ENCODE measurements at places on chromosomes 7 and 10.

DNA sequence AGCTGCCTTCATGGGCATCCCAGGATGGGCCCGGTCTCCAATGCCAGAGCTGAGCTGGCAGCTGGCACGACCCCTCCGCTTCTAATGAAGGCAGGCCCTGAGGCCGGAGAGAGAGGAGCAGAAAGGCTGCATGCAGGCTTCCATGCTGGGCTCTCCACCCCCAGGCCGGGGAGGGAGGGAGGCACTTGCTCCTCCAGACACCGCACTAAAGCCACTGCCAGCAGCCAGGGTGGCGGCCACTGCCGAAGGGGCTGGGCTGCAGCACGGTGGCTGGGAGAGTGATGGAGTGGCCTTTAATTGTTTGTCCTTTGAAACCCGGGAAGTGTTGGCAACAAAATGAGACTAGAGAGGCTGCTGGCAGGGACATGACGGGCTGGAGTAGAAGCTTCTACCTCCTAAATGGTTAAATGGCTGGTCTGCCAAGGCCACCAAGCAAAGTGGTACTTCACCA is 236.5 kb downstream of the SKAP2 start:
- no peak for DNase-seq

DNA sequence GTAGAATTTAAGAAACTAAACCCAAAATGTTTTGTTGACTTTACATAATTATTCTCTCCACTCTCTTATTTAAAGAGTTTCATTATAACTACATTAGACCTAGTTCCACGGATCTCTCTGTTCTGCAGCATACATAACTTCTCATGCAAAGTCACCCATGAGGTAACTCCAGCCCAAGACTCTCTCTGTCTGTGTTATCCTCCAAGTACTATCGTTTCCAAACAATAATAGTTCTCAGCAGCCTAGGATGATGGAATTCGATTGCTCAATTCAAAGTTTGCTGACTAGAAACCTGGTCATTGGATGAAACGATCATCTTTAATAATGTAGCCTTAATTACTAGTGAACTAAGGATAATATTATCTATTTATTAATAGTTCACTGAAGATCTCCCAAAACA is 203.1 kb upstream of the PTN start:
- DNase-seq, result no peak

DNA sequence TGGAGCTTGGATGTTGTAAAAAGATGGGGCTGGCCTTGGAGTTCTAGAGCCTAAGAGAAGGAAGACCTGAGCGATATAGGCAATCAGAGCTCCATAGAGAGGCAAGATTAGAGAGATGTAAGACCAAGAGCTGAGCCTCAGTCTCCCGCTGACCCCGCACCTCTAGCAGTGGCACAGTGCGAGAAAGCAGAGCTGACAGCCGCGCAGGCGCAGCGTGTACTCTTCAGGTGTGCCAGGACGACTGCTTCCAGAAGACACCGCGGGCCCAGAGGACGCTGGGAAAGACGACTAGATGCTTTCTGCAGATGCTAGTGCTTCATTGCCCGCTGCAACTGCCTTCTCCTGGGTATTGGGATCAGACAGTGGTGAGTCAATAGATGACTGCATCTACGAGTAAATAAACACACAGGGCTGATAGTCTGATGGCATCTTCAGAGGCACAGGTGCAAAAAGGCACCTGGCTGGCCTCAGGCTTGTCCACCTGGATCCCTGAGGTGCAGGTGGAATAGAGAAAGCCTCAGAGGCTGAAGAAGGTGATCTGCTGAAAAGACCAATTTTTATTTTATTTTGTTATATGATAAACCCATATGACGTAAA is 38.1 kb upstream of the CCDC6 start:
- no peak for DNase-seq

- DNase-seq, result no peak
Measured at GRCh38 chr7:44769776-44770294, 21.2 kb downstream of the ZMIZ2 start.

- DNase-seq, result no peak
Measured at GRCh38 chr10:113639966-113640365, 23.9 kb downstream of the NRAP start.

GRCh38 chr7:38736138-38736537 is 105.0 kb upstream of the AMPH start:
- DNase-seq, result no peak

GRCh38 chr10:106053061-106053460 is 1111.4 kb downstream of the SORCS1 start:
- no peak for DNase-seq

GRCh38 chr7:73977619-73978618 is 50.1 kb upstream of the ELN start:
- DNase-seq, result no peak

DNA sequence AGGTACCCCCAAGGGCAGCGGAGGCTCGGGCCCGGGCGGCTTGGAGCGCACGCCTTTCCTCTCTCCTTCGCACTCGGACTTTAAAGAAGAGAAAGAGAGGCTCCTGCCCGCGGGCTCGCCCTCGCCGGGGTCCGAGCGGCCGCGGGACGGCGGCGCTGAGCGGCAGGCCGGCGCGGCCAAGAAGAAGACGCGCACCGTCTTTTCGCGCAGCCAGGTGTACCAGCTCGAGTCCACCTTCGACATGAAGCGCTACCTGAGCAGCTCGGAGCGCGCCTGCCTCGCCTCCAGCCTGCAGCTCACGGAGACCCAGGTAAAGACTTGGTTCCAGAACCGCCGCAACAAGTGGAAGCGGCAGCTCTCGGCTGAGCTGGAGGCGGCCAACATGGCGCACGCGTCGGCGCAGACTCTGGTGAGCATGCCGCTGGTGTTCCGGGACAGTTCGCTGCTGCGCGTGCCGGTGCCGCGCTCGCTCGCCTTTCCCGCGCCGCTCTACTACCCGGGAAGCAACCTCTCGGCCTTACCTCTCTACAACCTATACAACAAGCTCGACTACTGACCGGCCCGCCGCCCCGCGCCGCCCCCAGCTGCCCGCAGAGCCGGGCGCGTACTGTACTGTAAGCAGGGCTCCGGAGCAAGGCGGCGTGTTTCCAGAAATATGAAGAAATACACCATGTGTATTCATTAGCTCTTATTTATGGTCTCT is 1.8 kb downstream of the HMX2 start:
- DNase-seq, result peak; percentile 57

DNA sequence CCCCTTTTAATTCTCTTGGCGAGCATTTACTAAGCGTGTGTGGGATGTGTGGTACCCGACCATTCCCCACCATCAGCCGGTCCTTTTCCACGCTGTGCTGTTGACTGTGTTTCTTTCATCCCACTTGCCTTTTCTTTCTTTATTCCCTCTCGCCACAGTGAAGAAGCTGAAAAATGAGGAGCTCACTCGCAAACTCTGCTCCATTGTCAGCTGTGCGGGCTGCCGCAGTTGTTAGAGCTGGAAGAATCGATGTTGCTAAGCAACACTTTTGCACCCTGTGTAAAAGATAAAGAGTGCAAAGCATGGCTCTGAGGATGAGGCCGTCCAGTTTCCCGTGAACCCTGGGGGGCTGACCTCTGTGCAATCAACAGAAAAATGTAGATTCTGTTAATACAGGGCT is 203.1 kb upstream of the NEBL start:
- no peak for DNase-seq

DNA sequence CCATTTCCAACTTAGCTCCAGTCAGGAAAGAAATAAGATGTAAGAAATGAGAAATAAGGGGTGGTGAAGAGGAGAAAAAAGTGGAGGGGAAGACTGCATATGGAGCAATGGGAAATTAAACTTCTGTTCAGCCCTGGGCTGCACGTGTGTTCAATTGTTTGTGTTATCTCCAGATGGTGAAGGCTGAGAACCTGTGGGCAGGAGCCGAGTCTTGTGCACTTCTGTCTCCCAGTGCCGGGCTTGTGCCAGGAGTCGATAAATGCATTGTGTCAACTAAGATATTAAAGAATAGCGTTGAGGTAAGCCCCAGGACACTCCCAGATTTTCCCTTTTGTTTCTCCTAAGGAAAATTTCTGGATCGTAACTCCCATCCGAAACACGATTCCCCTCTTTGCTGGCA is 98.2 kb downstream of the PRLHR start:
- no peak for DNase-seq

GRCh38 chr10:115772606-115773005 is 500.4 kb downstream of the GFRA1 start:
- DNase-seq, result no peak

DNA sequence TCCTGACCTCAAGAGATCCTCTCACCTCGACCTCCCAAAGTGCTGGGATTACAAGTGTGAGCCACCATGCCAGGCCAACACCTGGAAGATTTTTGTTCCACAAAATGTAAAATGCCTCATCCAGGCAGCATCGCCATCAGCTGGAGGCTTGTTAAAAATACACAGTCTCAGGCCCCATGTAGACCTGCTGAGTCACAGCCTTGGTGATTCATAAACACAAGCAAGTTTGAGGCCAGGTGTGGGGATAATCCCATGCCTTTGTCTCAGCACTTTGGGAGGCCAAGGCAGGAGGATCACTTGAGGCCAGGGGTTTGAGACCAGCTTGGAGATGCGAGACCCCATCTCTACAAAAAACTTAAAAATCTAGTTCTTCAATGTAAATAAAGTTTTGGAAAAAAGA is 49.1 kb upstream of the FOXK1 start:
- DNase-seq, result peak; percentile 63

DNA sequence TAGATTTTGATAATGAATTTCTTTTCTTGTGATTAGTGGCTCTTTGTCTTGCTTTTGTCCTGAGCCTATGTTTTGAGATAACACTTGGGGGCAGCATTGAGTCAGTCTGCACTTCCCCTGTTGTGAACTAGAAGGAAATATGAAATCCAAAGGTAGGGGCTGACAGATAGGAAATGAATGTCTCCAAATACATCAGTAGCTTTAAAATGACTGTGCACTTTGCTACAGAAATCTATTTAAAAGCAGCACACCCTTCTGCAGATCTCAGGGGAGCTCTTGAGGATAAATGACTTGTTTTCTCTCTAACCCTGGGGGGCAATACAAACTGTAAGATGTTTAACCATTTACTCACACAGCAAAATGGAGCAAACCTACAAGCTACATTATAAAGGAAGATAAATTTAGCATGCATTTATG is 176.0 kb upstream of the MYO3A start:
- DNase-seq, result peak; percentile 74

DNA sequence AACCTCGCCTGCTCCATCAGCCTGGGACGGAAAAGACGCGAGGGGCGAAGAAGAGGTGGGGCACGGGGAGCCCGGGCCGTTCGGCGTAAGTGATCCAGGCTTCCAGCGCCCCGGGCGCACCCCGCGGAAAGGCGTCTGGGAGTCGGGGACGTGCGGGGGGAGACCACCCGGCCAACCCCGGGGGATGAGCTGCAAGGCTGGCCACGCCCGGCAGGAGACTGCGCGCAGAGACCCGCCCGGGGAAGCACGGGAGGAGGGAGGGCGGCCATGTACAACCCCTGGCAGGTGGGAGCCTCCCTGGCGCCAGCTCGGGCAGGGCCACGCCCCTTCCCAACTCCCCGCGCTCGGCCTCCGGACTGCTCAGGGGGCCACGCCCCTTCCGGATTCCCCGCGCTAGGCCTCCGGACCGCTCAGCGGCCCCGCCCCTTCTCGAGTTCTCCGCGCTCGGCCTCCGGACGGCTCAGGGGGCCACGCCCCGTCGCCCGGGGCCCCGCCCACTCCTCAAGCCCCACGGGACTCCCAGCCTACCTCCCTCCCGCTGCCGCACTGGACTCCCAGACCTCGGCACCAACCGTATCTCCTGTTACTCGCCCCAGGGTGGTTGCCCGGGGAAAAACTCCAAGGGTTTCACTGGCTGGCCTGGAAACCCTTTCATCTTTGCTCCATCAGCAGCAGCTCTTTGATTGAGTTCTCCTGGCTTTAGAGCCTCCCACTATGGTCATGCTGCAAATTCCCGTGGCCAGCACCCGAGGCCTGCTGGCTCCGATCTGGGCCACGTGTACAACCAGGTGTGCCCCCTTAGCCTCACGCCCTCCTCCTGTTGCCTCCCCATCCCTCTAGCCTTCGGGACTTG is 284.4 kb downstream of the ZEB1 start:
- peak; percentile 98 for DNase-seq

- peak; percentile 48 for DNase-seq
Measured at GRCh38 chr7:39703144-39703543, 79.8 kb downstream of the RALA start.

DNA sequence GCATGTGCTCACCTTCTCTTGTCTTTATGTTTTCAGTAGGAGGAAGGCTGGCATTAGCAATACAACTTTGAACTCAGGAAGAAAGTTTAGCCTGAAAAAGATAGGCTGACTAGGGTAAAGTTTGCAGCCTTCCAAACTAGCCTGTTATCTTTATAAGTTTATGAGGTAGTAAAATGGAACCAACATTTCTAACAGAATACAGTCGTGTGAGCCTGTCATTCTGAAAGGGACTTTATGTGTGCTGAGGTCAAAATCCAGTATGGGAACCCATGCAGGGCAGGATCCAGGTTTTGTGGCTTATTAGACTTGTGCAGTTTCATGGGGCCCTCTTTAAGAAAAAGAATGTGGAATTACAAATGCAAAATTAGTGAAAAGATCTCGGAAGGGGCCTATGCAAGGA is 201.0 kb upstream of the PRPS1L1 start:
- no peak for DNase-seq

- DNase-seq, result no peak
Measured at GRCh38 chr7:8179486-8179885, 82.5 kb downstream of the ICA1 start.

DNA sequence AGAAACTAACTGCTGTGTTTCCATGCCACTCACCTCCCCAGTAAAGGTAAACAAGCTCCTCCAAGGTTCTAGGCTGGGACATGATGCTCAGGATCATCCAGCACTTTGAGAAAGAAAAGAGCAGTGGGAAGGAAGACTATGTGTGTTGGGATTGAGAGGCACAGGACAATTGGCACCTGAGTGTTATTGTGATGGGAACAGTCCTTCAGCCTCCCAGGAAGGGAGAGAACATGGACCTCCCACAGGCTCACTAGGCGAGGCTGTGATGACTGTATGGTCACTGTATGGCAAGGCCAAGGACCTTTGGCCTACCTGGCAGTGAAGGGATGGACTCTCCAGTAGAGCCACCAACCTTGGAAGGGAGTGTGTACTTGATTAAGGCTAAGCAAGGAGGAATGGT is 123.2 kb upstream of the UNC5B start:
- no peak for DNase-seq

DNA sequence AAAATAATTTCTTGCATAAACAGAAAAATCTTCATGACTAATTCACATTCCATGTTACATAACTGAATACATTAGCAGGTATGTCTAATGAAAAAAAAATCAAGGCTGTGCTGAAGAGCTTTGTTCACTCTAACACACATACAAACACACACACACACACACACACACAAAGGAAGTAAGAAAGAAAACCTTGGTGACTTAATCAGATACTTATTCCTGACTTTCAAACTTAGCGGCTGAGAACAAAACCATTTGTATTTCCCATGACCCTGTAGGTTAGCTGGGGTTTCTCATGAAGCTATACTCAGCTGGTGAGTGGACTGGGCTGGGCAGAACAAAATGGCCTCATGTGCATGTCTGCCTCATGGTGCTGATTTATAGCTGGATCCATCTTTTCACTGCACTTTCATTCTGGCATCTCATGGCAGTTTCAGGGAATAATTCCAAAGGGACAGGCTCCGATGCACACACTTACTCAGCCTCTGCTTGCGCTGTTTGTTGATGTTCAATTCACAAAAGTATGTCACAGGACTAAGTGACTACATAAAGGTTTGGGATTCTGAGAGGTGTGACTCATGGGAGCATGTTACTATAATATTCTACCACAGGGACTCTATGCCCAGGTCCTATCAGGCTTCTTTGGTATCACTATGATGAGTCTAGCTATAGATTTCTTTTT is 161.2 kb downstream of the PCLO start:
- DNase-seq, result no peak

Data from mesendoderm (in vitro differentiated cells).